ENCODE measurements at places on chromosomes 2 and 18.
A peak's percentile ranks its signal among the peaks of the same experiment; 100 is the strongest.

DNA sequence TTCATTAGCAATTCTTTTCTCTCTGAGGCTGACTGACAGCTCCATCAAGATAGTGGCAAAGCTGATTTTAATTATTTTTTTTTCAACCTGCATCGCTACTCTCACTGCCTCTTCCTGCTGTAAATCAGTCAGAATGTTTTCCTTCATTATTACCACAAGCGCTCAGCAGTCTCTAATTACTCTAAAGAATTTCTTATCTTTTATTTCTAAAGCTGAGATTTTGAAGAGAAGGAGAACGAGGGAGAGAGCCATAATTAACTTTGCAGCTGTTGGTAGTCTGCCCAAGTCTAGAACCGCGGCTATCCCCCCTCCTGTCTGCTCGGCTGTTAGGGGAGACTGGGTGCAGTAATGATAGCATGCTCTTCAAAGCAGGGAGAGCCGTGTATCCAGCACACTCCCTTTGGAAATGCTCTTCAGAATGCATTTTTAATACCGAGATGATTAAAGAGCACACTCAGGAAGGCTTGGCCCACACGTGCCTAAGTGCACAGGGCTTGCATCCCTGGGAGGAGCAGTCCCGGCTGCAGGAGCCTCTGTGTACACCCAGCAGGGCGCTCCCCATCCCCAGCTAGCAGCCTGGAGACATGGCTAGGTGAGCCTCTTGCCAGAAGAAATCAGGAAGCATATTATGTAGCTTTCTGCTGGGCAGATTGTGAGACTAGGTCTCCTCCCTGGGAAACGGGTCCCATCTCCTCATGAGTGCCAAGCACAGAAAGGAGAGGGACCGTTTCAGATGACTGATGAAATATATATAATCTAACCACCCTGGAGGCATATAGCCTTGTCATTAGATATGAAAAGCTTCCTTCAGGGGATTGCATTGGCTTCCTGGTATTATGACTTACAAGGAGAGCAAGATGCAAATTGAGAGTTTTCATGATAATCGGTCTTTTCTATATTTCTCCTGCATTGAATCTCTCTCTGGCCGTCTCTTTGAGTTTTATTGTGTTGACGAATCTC lies 555.2 kb downstream of the CMPK2 start:
- peak; percentile 24 for DNase-seq

- DNase-seq: no peak
Observed at GRCh38 chr2:152042636-152043615, 55.9 kb downstream of the CACNB4 start.

- DNase-seq: no peak
Observed at GRCh38 chr2:218956039-218956438, 3.4 kb upstream of the CDK5R2 start.

DNA sequence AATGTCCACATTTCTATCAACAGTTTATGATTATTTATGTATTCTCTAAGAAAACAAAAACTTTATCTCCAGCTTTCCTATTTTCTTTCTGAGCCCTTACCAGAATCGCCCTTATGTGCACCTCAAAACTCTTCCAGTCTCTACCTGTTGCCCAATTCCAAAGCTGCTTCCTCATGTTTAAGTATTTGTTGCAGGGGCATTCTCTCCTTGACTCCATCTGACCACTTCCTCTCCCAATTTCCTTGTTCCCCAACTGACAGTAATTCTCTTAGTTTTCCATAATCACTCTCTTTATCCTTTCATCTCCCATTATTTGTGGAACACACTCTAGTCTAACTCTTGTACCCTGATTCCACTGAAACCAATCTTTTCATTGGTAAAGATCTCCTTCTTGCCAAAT lies 105.4 kb upstream of the RBBP8 start:
- DNase-seq: no peak

DNA sequence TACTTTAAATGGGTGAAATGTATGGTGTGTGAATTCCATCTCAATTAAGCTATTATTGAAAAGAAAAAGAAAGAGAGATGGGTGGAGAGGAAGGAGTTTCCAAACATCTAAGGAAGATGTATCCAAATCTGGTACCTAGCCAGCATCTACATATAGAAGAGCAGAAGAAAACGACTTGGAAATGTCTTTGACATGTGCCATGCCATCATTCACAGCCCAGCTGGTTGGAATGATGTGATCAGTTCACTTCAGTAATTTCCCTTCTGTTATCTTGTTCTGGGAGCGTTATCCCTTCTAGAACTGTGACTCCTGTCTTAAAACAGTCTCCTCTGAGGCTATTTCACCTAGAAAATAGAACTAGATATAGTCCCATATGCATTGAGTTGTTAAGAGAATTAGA lies 312.8 kb upstream of the GYPC start:
- no peak for DNase-seq

DNA sequence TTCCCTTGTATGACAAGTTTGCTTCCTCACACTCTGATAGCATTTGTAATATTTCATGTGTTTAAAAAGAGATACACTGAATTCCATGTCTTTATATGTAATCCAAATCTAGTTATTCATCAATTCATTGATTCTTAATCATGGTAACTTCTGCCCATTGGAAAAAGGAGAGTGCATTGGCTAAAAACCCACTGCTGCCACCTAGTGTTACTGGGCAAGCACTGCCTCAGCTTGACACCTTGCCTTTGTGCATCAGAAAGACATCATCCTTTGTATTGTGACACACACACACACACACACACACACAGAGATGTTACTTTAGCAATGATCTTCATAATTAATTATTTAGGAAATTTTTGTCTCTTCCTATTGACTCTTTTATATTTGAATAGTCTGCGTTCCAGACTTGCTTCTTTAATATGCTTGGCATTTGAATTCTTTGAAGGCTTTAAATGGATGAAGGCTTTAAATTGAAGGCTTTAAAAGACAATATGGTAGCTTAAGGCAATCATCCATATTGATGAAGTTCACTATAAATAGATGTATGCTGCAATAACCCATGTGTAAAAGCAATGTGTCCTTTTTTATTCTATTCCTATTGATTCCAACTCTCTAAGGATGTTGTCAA lies 414.2 kb upstream of the CHST9 start:
- DNase-seq: peak; percentile 43

DNA sequence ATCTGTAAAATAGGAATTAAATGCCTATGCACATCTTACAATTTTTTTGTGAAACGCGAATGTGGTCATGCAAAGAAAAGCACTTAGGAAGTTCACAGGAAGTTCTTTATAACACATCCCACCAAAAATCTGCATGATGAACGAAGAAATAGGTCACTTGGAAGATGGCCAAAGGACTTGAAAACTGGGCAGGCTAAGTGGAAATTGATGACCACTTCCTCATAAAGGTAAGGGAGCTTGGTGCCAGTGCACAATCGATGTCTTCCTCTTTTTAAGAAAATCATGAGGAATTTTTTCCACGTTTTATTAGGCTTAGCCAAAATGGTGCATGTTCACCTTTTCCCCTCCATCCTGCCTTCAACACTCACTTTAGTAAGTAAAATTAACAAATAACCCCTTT lies 8.2 kb upstream of the NT5C1B start:
- no peak for DNase-seq

GRCh38 chr2:173808718-173809117 lies 156.5 kb downstream of the SP3 start:
- DNase-seq: no peak

- no peak for DNase-seq
Observed at GRCh38 chr18:39500306-39500705, 1934.7 kb upstream of the CELF4 start.

DNA sequence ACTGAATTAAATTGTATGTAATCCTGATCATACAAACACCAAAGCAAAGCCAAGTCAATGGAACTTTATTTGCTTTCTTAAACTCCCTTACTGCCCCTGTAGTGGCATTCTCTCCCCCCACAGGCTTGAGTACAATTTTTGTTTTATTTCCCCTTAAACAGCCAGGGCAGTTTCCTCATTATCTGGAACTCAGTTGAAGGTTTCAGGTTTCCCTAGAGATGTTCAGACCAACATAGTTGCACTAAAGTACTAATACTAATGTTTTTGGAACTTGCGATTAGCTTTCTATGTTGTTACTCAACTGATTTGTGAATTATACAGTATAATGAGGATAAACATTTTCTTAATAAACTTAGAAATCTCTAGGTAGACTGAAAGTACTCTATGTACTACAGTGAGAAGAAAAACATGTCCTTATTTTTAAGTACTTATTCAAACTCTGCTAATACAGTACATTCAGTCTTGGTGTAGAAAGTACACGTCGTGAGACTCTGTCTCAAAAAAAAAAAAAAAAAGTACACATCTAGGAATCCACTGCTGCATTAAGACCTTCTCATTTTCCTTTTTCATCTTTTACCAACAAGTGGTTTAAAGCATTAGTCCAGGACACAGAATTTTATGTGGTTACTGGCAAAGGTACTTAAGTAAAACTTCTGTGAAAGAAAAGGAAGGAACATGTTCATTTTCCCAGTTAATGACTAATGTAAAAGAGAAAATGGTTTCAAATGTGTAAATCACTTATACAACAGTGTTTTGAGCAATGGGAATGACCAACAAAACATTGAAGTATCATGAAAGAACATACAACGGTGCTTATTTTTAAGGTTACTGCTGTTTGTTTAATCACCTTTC lies 209.5 kb upstream of the SMAD7 start:
- no peak for DNase-seq

DNA sequence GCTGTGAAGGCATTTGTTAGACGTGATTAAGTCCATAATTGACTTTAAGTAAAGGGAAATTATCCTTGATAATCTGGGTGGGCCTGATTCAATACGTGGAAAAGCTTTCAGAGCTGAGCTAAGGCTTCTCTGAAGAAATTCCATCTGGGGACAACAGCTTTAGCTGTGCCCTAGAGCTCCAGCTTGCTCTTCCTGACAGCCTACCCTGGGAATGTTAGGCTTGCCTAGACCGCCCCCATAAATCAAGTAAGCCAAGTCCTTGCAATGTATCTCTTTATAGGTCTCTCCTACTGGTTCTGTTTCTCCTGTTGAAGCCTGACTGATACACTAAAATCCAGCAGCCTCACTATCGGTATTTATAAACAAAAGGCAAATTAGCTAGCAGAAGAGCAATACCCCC lies 160.0 kb downstream of the STK39 start:
- no peak for DNase-seq

GRCh38 chr18:41410006-41410405 lies 545.0 kb upstream of the PIK3C3 start:
- DNase-seq: no peak

DNA sequence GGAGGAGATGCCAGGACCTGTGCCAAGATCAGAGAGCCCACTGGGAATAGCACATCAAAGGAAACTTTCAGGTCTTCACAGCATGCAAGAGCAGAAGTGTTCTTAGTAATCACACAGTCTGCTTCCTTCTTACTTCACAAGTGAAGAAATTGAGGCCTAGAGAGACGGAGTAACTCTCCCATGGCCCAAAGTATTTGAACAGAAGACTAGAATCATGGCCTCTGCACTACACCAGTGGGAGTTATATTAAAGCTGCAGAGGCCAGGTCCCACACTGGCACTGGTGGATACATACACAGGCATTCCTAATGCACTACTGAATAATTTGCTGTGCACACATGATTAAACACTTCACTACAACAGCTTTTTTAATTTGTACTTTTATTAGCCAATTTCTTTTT lies 107.6 kb upstream of the RMP24 start:
- DNase-seq: no peak

All from femur (tissue), 1 donor.